CD4-positive, alpha-beta T cell treated with Interferon gamma for 1 hour (primary cell): ENCODE measurements at places on chromosomes 4 and X.
A peak's percentile ranks its signal among the peaks of the same experiment; 100 is the strongest.

DNA sequence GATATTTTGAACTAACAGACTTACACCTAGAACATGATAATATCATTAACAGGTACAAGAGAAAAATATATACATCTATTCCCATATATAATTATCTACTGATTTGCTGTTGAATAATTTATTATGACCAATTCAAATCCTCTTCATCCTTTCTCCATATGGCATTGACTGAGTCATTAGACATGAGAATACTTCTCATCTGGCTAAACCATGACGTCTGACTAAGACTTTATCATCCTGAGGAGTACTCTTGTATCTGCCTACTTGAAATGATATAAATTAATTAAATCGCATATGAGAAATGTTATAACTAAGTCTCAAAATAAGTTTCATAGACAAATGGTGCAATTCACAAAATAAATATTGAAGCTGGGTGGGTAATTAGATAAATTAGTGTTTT lies 67.4 kb downstream of the EMCN start:
- no peak for DNase-seq

GRCh38 chrX:7965436-7965835 lies 38.2 kb upstream of the PNPLA4 start:
- no peak for DNase-seq

- no peak for DNase-seq
Observed at GRCh38 chr4:8245884-8246833, 23.4 kb upstream of the HTRA3 start.

GRCh38 chr4:3485011-3485791 lies 22.1 kb downstream of the DOK7 start:
- DNase-seq = peak; percentile 67

DNA sequence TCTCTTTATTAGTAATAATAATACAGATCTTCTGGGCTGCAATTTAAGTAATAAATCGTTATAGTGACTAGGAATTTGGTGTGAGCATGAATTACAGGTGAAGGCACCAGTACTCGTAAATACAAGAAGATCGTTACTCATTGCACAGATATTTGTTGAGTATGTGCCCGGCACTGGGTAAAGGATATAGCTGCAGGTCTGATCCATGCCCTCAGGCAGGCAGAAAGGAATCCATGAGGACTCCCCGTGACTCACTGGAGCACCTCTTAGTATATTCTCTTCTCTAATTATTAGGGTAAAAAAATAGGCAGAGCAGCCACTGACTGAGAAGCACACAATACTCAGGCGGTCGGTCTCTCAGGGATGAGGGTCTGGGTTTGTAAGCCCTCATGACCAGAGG lies 868.3 kb downstream of the RAB28 start:
- DNase-seq = no peak

- no peak for DNase-seq
Observed at GRCh38 chr4:133641191-133641590, 492.1 kb downstream of the PCDH10 start.

- no peak for DNase-seq
Observed at GRCh38 chr4:7762376-7763030, 177.2 kb downstream of the AFAP1 start.

GRCh38 chr4:102616636-102617035 lies 115.5 kb downstream of the NFKB1 start:
- DNase-seq = no peak

DNA sequence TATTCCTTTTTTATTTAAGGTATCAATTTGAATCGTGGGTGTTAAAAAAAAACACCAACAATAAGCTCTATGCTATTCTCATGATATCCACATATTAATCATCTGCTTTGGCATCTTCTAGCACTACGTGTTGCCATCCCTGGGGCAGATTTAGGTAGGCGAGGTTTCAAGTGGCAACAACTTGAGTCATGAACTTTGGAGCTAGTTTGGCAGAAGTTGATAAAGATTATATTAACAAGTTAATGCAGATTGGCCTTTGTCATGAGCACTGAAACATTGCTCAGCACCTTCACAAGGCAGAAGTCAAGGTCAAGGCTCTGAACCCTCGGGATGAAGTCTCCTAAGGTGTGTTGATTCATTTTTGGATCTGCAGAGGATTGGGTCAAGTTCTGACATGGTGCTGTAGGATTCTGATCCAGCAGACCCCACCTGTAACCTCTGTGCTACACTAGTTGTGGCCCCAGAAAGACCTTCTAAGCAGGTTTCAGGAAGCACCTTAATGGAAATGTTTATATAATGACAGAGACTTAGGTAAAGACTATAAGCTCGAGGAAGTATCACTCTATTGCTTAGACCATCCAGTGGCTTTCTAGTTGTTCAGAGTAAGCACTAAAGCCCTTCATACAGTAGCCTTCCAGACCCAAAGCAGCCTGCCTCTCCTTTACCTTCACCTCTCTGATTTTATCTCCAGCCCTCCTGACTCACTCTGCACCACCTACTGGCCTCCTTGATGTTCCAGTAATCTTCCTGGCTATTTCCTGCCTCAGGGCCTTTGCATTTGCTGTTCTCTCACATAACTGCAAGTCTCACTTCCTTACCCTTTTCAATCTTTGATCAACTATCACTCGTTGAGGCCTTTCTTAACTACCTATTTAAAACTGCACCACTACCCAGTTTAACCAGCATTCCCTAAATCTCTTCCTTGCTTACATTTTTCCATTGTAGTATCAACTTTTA lies 117.0 kb upstream of the SLC4A4 start:
- no peak for DNase-seq

- DNase-seq = no peak
Observed at GRCh38 chr4:108140328-108140727, 28.4 kb downstream of the LEF1 start.

DNA sequence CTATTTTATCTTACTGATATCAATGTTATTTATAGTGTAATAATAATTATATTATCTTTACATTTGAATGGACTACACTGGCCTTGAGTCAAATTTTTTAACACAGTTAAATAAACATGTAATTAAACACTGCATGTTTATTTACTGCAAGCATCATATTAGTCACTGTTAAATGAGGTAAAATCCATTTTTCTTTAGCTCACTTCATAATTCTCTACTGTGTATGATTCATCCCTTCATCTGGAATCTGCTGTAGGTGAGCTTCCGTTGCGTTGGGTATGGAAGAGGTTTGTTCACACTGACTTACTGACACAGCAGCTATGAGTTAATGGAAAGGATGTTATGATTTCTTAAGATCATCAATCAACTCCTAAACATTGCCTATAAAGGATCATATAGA lies 572.3 kb downstream of the PCDH11X start:
- no peak for DNase-seq

GRCh38 chr4:82525307-82525911 lies 36.4 kb downstream of the TMEM150C start:
- no peak for DNase-seq

DNA sequence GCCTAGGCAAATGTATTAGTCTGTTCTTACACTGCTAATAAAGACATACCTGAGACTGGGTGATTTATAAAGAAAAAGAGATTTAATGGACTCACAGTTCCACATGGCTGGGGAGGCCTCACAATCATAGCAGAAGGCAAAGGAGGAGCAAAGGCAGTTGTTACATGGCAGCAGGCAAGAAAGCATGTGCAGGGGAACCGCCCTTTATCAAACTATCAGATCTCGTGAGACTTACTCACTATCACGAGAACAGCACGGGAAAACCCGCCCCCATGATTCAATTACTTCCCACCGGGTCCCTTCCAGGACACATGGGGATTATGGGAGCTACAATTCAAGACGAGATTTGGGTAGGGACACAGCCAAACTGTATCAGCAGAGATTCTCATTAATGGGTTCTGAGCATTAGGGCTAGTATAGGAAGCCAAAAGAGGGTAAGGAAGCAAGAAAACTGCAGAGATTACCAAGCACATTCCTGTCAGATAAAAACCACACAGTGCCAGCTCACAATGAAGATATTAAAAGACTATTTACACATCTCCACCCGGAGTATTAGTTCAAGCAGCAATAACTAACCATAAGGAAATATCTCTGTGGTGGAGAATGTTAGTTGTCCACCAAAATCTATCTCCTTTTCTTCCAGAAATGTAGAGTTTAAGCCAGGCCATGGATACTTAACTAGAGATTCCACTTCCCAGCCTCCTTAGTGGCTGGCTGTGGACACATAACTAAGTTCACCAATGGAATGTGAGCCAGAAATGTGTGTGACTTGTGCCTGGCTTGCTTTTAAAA lies 61.2 kb upstream of the HOPX start:
- no peak for DNase-seq

DNA sequence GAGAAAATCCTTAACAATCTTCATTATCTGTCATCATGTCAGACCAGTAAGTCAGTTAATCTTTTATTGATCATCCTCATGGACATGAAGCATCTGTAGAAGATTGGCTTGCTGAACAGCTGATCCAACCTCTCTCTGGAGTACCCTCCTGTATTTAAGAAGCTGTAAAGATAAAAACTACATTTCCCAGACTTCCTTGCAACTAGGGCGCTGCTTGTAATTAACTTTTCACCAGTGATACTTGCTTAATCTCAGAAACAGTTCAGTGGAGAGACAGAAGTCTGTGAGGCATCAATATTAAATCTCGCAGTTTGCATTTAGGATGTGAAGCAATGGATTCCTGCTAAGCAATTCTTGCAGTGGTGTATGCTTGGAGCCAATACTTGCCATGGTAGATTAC lies 36.0 kb upstream of the SMARCA5 start:
- no peak for DNase-seq

DNA sequence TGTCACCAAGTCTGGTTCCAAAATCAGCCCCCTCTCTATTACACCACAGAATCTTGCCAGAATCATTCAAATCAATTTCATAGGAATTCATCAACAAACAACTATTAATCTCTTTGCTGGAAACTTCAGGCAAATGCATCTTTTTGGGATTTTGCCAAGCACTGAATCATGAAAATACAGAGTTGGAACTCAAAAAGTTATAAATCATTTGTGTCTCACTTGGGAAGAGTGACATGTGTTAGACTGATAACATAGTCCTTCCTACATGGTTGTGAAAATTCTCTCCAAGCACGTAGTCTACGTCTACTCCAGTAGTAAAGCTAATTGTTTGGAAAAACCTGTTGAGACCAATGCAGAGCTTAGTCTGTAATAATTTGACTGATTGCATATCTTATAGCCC lies 19.0 kb downstream of the CXCL8 start:
- no peak for DNase-seq

- DNase-seq = no peak
Observed at GRCh38 chr4:8820178-8821102, 51.2 kb downstream of the HMX1 start.

GRCh38 chr4:7828011-7828720 lies 111.5 kb downstream of the AFAP1 start:
- peak; percentile 68 for DNase-seq

DNA sequence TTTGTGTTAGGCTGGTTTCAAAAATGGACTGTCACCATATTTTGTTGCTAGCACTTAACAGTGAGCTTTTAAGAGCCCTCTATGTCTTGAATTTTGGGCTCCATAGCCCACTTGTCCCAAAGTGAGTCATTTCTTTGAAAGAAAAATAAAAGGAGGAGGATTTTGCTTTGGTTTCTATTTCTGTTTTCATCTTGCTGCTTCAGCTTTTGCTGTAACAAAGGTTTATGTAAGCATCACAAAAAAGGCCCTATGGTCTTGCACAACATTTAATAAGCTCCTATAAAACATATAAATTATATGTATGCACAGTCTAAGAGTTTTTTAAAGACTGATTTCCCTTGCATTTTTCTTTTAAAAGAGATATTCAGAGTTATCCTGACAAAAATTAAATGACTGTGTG lies 105.2 kb downstream of the PHOX2B start:
- DNase-seq = no peak

DNA sequence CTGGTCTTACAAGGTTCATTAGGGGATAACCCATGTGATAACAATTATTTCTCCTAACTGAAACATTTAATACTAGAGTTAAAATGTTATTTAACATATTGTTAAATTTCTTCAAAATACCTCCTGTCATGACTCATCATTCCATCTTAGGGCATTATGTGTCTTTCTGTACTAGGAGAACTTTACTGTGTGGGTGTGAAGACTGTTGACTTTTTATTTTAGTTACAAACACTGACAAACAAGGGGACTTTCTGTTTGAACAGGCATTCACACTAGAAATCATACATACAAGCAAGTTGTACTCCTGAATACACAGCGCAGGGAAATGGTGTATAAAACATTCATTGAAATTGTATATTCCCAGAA lies 175.9 kb downstream of the FBXW7 start:
- no peak for DNase-seq

DNA sequence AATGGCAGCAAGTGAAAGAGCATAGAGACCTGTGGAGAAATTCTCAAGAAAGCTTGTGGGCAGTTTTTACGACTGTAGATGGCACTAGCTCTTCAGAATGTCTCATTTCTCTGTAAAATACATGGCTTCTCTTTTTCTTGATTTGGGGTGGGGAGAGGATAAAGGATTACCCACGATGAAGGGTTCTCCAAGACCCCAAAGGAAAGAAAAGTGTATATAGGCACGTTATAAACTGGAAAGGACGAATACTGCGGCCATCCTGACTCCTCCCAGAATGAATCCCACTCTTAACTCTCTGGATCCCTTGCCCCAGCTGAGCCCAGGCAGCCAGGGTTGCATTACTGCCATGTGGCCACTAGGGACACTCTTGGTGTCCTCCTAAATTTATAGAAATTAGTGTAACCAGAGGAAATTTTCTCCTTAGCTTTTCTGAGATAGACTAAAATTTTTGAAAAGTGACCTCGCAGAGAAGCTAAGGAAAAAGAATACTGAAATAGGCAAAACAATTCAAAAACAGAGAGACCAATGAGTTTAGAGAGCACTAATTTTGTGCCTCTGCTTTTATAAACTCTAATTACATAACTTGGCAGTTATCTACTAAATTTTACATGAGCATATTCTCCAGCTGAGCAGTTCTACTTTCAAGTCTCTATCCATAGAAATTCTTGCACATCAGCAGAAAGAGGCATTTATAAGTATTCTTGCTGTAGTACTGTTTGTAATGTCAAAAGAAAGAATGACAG lies 37.8 kb upstream of the PCDH19 start:
- DNase-seq = no peak

DNA sequence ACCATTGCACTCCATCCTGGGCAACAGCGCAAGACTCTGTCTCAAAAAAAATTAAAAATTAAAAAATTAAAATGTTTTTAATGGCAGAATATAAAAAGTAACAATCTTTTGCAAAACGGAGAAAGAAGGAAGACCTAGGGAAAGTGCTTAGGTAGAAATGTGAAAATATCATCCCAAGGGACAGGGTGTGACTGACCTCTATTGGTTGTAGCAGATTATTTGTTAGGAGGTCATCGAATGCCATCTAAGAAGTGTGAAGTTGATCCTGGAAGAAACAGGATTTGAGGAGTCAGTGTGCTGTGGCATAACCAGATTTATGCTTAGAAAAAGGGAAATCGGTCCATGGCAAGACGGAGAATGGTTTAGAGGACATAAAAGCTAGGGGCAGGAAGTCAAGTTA lies 18.1 kb upstream of the C4orf36 start:
- DNase-seq = no peak

DNA sequence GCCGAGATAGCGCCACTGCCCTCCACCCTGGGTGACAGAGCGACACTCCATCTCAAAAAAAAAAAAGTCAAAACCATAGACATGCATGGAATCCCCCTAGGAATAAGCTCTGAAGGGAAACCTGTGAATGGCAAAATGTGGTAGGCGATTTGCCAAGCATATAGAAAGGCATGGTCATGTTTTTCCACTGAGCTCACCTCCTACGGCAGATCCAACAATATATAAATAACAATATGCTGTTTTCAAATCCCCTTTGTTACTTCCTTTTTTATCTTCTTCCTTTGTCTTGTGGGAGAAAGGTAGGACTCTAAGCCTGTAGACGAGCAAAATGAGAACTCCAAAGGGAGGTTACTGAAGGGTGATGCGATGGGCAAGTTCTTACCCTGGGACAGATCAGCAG lies 219.0 kb downstream of the PALLD start:
- DNase-seq = no peak

GRCh38 chrX:147322496-147322895 lies 508.0 kb upstream of the CXorf51A start:
- DNase-seq = no peak
